ENCODE measurements at places on chromosomes 7 and 10.

- H3K4me3 ChIP-seq: no peak overlapping the region
- no peaks in the 10 kb centered on the region for H3K4me1 ChIP-seq
- H3K27ac ChIP-seq: no peak overlapping the region
- DNase-seq: no peak
Observed at GRCh38 chr10:69738071-69738470, 63.6 kb upstream of the COL13A1 start.

GRCh38 chr7:22277375-22277774, 79.6 kb downstream of the RAPGEF5 start:
- no peak for DNase-seq
- H3K36me3 ChIP-seq: no peaks in the 10 kb centered on the region
- no peaks in the 10 kb centered on the region for H3K27me3 ChIP-seq
- no peak overlapping the region for H3K4me3 ChIP-seq

DNA sequence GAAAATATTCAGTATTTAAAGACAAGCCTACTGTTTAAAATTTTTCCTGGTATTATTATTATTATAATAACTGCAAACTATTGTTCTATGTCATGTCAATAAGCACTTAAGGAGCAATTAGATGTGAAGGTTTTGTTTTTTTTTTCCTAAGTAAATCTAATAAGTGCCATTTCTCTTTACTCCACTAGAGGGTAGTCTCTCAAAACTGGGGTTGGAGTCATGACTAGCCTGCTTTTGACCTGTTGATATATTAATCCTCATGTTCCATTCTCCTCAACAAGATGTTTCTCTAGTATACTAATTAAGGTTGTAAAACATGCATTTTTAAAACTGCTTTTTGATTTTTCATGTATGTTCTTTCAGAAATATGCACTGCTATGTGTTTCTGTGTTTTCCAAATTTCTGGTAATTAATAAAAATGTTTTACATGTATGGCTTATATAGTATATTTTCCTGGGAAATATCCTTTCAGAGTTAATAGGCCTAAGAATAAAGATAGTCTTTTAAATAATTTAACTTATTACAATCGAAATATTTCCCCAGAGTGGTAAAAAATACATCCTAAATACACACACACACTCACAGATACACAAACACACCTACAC, 1.0 kb upstream of the LRRN3 start:
- DNase-seq: no peak
- no peaks in the 10 kb centered on the region for H3K4me1 ChIP-seq
- H3K27ac ChIP-seq: no peak overlapping the region
- H3K4me3 ChIP-seq: no peak overlapping the region
- no peaks in the 10 kb centered on the region for H3K27me3 ChIP-seq

- DNase-seq: no peak
Observed at GRCh38 chr10:25245165-25245564, 70.4 kb downstream of the GPR158 start.

DNA sequence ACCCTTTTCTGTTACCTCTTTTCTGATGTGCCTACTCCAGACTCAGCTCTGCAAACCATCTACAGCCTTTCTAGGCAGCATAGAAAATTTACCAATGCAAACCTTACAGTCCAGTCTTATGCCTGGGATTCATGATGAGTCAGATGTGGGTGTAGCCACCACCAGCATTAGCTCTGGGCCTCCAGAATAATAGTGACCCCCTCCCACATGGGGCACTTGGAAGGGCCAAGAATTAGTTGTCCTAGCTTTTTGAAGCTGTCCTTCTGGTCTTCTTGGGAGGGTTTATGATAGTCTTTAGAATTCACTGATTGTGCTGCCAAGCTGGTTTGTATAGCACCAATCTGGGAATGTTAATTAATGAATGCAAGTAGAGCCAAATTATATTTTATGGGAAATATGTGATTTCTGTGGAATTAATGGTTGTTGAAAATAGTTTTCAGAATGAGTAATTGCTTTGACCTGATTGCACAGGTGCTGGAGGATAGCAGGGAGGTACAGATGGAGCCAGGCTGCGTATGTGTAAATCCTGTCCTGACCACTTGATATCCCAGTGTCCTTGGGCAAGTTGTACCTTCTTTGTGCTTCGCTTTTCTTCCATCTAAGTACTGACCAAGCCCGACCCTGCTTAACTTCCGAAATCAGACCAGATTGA, 94.8 kb downstream of the CPED1 start:
- H3K4me3 ChIP-seq: no peak overlapping the region
- H3K36me3 ChIP-seq: no peaks in the 10 kb centered on the region
- DNase-seq: no peak
- H3K27ac ChIP-seq: no peak overlapping the region

DNA sequence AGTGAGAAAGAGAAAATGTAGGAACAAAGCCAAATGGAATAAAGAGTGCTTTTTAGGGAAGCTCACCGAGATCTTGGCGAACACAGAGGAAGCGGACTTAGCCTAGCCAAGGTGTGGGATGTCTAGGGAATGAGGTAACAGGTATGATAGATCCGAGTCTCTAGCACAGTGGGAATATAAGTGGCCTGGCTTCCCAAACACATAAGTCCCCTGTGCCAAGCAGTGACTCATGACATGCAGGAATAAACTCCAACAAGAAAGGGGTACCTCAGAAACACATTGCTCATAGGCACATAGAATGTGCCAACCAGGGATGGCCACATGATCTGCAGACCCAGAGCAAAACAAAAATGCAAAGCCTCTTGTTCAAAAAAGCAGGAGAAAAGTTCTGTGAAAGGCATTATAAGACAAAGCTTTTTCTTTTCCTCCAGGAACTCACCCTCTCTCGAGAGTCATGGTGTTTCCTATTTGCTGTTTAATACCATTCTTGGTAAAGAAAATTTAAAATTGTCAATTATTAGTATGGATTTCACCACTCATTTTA, 542.5 kb downstream of the GATA3 start:
- H3K27ac ChIP-seq: no peak overlapping the region
- no peaks in the 10 kb centered on the region for H3K27me3 ChIP-seq
- H3K4me1 ChIP-seq: no peaks in the 10 kb centered on the region

DNA sequence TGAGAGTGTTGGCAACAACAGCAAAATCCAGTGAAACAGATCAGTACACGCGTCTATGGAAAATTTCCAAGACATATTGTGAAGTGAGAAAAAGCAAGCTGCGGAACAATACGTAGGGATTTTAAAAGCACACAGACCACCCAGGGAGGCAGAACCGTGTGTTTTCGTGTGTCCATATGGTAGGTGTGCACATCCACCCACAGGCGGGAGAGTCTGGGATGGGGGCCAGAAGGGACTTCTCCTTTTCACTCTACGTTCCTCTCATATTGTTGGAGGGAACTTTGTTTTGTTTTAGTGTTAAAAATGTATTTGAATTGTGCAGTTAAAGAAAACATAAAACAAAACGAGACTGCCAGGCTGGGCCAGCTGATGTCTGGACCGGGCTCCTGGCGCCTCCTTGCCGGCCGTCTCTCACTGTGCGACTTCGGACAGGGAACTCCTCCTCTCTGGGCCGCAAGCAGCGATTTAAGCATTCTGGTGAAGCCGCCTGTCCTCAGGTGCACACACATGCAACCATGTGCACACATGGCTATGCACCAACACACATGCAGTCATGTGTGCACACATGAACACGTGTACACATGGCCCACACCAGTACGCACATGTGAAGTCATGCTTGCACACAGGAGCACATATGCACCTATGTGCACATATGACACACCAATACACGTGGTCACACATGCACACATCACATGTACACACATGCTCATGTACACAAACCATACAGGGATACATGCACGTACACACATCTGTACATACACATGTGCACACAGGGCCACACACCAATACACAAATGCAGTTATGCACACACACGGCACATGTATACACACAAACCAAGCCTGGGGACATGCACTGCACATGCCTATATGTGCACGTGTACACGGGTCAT, 141.1 kb downstream of the ELFN1 start:
- no peak overlapping the region for H3K4me3 ChIP-seq
- H3K36me3 ChIP-seq: no peaks in the 10 kb centered on the region
- no peaks in the 10 kb centered on the region for H3K27me3 ChIP-seq
- no peak overlapping the region for H3K27ac ChIP-seq
- no peak for DNase-seq
- H3K4me1 ChIP-seq: no peaks in the 10 kb centered on the region

GRCh38 chr10:59872892-59873463, 33.4 kb downstream of the CCDC6 start:
- DNase-seq: no peak
- no peaks in the 10 kb centered on the region for H3K36me3 ChIP-seq
- H3K4me3 ChIP-seq: no peak overlapping the region

GRCh38 chr10:47261121-47261520, 38.9 kb upstream of the GDF10 start:
- H3K27me3 ChIP-seq: peaks cover 11% of the 10 kb centered on the region
- no peak overlapping the region for H3K4me3 ChIP-seq
- H3K27ac ChIP-seq: no peak overlapping the region
- H3K4me1 ChIP-seq: no peaks in the 10 kb centered on the region

DNA sequence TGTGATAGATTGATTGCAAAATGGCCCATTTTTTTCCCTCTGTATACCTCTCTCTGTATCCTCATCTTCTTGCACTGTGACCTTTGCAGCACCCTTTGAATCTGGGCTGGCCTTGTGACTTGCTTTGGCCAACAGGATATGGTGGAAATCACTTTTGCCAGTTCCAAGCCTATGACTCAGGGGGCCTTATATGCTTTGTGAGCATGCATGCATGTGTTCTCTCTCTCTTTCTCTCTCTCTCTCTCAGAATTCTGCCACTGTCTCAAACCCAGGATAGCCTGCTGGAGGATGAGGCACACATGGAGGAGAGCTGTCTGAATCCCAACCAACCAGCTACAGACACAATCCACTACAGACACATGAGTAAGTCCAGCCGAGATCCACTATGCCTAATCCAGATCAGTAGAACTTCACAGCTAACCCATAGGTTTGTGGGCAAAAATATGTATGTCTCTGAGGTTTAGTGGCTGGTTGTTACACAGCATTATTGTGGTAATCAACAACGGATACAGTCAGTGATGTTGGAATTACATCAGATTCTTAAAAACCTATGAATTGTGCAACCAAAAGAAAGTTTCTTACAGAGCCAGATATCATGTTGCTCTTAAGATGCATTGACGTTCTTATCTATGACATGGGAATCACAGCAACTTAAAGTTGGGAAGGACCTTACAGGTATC, 41.8 kb upstream of the ABCB4 start:
- no peaks in the 10 kb centered on the region for H3K36me3 ChIP-seq
- no peak overlapping the region for H3K27ac ChIP-seq
- DNase-seq: no peak

DNA sequence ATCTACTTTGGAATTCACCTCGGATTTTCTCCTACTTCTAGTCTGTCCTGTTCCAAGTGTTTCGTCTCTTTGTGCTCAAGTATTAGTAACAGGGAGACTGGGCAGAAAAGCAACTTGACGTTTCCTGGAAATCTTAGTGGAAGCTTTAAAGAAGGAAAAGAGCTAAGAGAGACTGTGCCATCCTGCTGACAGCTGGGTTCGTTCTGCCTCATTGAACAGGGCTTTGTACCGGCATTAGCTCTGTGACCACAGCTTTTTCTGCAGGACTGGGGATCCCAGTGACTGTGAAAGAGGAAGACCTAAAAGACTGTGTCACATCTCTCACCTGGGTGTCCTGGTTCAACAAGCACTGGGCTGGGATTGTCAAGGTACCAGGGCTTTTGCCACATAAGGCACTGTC, 70.8 kb upstream of the CDCA7L start:
- H3K27me3 ChIP-seq: peaks cover 10% of the 10 kb centered on the region
- H3K36me3 ChIP-seq: no peaks in the 10 kb centered on the region
- H3K4me3 ChIP-seq: no peak overlapping the region
- H3K27ac ChIP-seq: no peak overlapping the region

GRCh38 chr7:100372256-100372655, 1.0 kb upstream of the PILRA start:
- H3K4me1 ChIP-seq: no peaks in the 10 kb centered on the region
- H3K4me3 ChIP-seq: no peak overlapping the region
- no peak overlapping the region for H3K27ac ChIP-seq
- H3K27me3 ChIP-seq: no peaks in the 10 kb centered on the region
- no peaks in the 10 kb centered on the region for H3K36me3 ChIP-seq
- DNase-seq: no peak

GRCh38 chr10:9950070-9950469, 1067.6 kb upstream of the CELF2 start:
- no peak overlapping the region for H3K4me3 ChIP-seq
- H3K27ac ChIP-seq: no peak overlapping the region
- H3K36me3 ChIP-seq: no peaks in the 10 kb centered on the region
- no peak for DNase-seq

DNA sequence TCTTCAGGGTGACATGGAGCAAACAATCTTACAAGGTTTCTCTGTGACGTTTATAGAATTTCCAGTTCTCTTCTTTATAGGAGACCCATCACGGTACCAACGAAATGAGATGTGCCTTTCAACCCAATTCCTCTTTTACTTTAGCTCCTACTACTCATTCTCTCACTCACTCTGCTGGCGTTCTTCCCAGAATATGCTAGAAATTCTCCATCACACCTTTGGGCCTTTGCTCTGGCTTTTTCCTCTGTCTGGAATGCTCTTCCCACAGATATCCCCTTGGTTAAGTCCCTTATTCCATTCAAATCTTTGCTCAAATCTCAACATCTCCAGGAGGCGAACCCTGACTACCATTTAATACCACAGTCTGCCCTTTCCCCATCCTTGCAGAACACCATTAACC, 39.0 kb downstream of the SEMA3C start:
- peaks cover 94% of the 10 kb centered on the region for H3K4me1 ChIP-seq
- no peaks in the 10 kb centered on the region for H3K27me3 ChIP-seq
- peaks cover 11% of the 10 kb centered on the region for H3K36me3 ChIP-seq
- DNase-seq: no peak

DNA sequence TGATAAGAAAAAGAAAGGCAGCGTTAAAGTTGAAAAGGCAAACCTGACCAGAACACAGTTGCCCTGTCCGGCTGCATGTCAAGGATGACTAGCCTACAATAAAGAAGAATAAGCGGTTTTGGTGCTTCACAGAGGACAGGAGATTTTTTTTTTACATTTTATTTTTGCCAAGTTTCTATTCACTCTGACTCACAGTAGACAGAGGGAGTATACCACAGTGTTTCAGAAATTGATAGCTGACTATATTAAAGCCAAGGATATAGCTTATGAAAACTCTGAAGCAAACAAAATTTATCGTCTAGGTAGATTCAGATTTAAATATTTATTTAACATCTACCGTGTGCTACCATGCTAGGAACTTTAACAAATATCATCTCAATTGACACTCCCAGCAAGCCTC, 16.9 kb upstream of the POLR1F start:
- no peaks in the 10 kb centered on the region for H3K36me3 ChIP-seq
- no peak for DNase-seq
- H3K4me1 ChIP-seq: no peaks in the 10 kb centered on the region
- no peak overlapping the region for H3K4me3 ChIP-seq
- peaks cover 24% of the 10 kb centered on the region for H3K27me3 ChIP-seq

- H3K4me3 ChIP-seq: no peak overlapping the region
- no peaks in the 10 kb centered on the region for H3K36me3 ChIP-seq
- peaks cover 3% of the 10 kb centered on the region for H3K4me1 ChIP-seq
- DNase-seq: no peak
- no peak overlapping the region for H3K27ac ChIP-seq
Observed at GRCh38 chr7:2710901-2711551, 23.0 kb downstream of the AMZ1 start.

Data from Panc1 (cell line).